ENCODE measurements at places on chromosomes 5 and 9. TPM values are rescaled to one million over a fixed set of nuclear protein-coding genes. Genes with fewer than 3 reads are reported as not detected.

Gene MAML1
- polyA plus RNA-seq: 5.3 TPM

Gene HMMR
- 0.58 TPM for polyA plus RNA-seq

Gene DBH
- 0.39 TPM for polyA plus RNA-seq

Gene WDR38
- polyA plus RNA-seq: not detected

Gene ARL14EPL
- not detected for polyA plus RNA-seq

Gene DEPDC1B
- polyA plus RNA-seq: 5.2 TPM

Gene OLFML2A
- polyA plus RNA-seq: 5.1 TPM

Gene MEIKIN
- polyA plus RNA-seq: not detected

Gene PCDHGA11
- 0.37 TPM for polyA plus RNA-seq

Gene OR1J2
- polyA plus RNA-seq: not detected

Gene SLC6A7
- polyA plus RNA-seq: not detected

Gene TIMD4
- 2.3 TPM for polyA plus RNA-seq

Gene SPATA31E1
- polyA plus RNA-seq: not detected

Gene KYAT1
- 17.0 TPM for polyA plus RNA-seq

Gene TEK
- polyA plus RNA-seq: 16.1 TPM

Gene CD14
- 43.8 TPM for polyA plus RNA-seq

Gene IFNA2
- polyA plus RNA-seq: not detected

Gene FOXD4L4
- polyA plus RNA-seq: not detected

Gene PLEKHG4B
- 0.37 TPM for polyA plus RNA-seq

Gene ZNF454
- 0.77 TPM for polyA plus RNA-seq

Gene SHC3
- polyA plus RNA-seq: 0.95 TPM

Gene CDC23
- 17.6 TPM for polyA plus RNA-seq

Gene NFIB
- 15.6 TPM for polyA plus RNA-seq

Gene NRG2
- polyA plus RNA-seq: 4.6 TPM

Gene CSF1R
- 7.5 TPM for polyA plus RNA-seq

Gene TRPM3
- 8.8 TPM for polyA plus RNA-seq

Gene PCDHB4
- polyA plus RNA-seq: 0.90 TPM

Gene PPP3R2
- polyA plus RNA-seq: not detected

Gene SPATA31C1
- polyA plus RNA-seq: not detected

Gene CARTPT
- polyA plus RNA-seq: not detected

Gene SLC1A1
- polyA plus RNA-seq: 19.6 TPM

Gene WNK2
- polyA plus RNA-seq: 1.5 TPM

Gene IL5
- polyA plus RNA-seq: not detected

Gene MSX2
- 0.37 TPM for polyA plus RNA-seq

Gene GSN
- 235 TPM for polyA plus RNA-seq

Gene PCDHB12
- polyA plus RNA-seq: 0.77 TPM

Measured in kidney (tissue), 22 donors.